GM23248 (cell line): ENCODE measurements at places on chromosomes 5 and 9. TPM values are rescaled to one million over a fixed set of nuclear protein-coding genes. Genes with fewer than 3 reads are reported as not detected.

The WDR41 gene
- 173 TPM in 2 replicates for total RNA-seq

The SPINK1 gene
- total RNA-seq = not detected in 2 replicates

The DCP2 gene
- total RNA-seq = 15.8 and 17.4 TPM in 2 replicates

The RASEF gene
- 0.11 TPM in 1 of 2 replicates, not detected in the other for total RNA-seq

GRCh38 chr9:135797507-135798262 lies 95.7 kb downstream of the KCNT1 start:
- no peak overlapping the region for H3K27ac ChIP-seq
- no peaks in the 10 kb centered on the region; the same call in 1 of the 2 replicates for H3K27me3 ChIP-seq
- no peaks in the 10 kb centered on the region for H3K4me1 ChIP-seq
- DNase-seq = peak; percentile 75

DNA sequence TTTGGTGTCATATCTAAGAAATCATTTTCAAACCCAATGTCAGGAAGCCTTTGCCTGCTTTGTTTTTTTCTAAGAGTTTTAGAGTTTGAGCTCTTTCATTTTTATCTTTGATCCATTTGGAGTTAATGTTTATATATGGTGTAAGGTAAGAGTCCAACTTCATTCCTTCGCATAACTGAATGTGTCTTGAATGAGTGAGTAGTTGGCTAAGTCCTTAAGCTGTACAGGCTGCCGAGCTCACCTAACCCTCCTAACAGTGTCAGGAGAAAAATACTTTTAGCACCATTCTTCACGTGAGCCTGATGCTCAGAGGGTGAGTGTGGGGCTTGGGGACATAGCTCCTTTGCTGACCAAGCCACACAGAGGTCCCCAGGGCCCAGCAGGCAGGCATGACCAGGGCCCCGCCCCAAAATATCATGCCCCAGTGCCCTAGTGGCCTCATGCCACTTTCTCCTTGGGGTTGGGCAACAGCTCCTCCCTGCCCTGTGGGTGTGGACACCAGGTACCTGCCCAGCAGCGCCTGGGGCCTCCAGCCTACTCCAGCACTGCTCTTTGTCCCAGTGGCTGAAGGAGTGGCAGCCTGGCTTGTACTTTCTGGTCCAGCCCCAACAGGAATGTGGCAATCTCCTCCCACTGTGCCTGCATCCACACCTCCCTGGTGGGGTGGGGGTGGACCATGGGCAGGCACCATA lies 17.2 kb downstream of the PPARGC1B start:
- H3K36me3 ChIP-seq = no peaks in the 10 kb centered on the region
- no peak overlapping the region for H3K27ac ChIP-seq
- no peak for DNase-seq
- peaks cover 8% of the 10 kb centered on the region for H3K4me1 ChIP-seq

DNA sequence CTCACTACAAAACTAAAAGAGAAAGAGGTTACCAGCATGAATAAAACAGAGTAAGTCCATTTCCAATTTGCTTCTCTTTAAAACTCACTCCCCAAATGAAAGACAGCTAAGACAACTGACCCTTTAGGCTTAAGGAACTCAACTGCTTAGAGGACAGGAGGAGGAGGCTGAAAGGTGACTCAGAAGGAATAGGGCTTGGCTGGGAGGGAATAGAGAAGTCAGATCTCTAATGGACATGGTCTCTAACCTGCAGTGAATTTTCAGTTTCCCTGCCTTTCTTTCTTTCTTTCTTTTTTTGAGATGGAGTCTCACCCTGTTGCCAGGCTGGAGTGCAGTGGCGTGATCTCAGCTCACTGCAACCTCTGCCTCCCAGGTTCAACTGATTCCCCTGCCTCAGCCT lies 261.8 kb upstream of the CLINT1 start:
- no peaks in the 10 kb centered on the region for H3K27me3 ChIP-seq
- peak; percentile 71 for DNase-seq
- H3K36me3 ChIP-seq = no peaks in the 10 kb centered on the region
- peak overlapping the region; percentile 86 for H3K27ac ChIP-seq
- H3K4me3 ChIP-seq = no peak overlapping the region
